ENCODE measurements at places on chromosomes 7 and 10.

GRCh38 chr7:93146036-93146435, 2.1 kb downstream of the SAMD9L start:
- DNase-seq: no peak

DNA sequence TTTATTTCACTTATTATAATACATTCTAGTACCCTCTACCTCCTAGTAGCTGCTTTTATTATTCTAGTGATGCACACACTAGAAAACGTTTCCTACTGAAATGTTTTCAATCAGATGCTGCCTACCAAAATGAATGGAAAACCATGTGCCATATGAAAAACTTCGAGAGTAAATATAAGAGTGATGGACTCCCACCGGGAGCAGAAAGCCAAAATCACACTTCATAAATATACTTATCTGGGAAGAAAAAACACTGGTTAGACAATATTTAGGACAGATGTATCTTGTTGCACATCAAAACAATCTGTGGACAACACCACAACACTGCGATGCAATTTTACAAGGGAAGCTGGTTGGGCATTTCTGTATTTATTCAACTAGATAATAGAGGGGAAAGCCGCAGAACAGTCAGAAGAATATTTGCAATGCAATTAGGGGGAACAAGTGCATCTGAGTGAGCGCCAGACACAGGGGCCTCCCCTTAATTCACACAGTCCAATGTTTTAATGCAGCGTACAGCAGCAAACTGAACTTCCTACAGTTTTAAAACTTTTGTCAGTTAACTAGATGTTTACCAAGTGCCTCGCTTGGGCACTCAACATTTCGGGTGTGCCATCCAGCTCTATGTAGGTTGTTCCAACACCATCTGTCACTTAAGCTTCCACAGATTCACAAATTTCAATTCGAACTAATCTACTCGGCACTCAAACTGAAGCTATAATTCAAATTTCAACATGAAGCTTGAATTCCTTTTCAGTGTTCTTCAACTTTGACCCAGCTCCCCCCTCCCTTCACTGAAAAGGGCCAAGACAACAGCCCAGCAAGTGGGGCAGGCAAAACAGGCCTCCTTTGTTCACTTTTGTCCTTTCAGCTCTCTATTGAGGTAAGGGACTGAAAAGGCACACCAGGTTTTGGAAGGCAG, 7.4 kb downstream of the NRCAM start:
- DNase-seq: no peak

GRCh38 chr10:3757250-3757637, 27.8 kb downstream of the KLF6 start:
- no peak for DNase-seq

GRCh38 chr7:27560706-27561235, 101.9 kb downstream of the HIBADH start:
- peak; percentile 73 for DNase-seq

DNA sequence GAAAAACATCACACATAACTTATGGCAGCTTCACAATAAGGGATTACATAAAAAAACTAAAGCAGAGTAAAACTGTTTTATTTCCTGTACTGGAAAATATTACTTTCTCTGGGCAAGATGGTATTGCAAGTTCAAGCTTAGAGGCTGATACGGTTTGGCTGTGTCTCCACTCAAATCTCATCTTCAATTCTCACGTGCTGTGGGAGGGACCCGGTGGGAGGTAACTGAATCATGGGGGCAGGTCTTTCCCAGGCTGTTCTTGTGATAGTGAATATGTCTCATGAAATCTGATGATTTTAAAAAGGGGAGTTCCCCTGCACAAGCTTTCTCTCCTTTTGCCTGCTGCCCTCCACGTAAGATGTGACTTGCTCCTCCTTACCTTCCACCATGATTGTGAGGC, 5.1 kb upstream of the LRRC27 start:
- no peak for DNase-seq

DNA sequence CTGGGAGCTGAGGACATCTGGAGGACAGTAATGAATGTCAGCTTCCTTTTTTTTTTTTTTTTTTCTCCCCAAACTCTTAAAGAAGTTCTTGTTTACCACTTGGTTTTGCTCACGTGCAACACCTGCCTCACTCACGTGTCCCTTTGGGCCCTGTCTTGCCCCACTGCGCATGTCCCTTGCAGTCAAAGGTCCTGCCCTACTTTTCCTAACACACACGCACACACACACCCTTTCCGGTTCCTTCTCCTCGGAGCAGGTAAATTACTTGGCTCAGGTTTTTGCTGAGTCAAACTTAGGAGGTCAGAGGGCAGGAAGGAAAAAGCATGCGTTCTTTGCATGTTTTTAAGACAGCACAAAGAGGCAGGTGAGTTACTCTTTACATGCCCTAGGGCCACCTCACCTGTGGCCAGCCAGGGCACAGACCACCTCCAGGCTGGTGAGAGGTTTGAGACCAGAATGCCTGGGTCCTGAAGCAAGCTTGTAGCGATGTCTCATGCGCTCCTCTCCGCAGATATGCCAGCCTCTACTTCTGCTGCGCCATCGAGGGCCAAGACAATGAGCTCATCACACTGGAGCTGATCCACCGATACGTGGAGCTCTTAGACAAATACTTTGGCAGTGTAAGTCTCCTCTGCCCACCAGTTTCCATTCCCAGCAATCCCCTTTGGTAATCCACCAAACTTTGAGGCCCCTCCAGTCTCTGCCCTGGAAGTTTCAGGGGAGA, 2.8 kb downstream of the AP1S1 start:
- DNase-seq: no peak

DNA sequence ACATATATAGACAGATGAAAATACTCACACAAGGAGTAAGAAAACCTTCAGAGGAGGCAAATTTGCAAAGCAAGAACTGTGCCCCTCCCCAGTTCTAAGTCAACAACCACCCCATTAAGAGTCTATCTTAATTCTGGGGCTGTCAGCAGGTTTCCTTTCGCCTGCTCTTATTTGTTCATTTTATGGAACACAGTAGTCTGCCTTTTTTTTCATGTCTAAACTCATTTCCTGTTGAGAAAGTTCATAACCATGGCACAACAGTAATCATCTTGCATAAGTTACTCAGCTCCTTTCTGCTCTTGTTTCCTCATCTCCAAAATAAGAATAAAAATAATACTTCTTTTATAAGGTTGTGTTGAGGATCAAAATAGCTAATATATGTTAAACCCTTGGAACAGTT, 25.8 kb upstream of the AMPH start:
- peak; percentile 59 for DNase-seq

DNA sequence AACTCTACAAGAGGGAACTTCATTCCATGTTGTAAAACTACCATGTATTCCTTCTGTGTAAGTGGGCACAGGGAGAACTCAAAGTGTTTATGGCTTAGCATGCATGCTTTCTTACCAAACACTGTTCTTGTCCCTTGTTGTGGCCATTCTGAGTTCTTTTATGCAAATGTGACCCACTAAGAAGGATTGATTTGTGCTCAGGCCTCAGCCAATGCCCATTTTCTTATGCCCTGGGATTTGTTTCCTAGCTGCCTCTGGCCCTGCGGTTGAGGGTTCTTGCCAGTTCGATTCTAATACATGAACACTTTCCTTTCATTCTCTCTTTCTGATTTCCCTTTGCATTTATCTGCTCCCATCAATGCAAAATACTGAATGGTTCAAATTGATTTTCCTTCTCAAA, 316.7 kb downstream of the NRG3 start:
- no peak for DNase-seq

- peak; percentile 72 for DNase-seq
Measured at GRCh38 chr7:55977831-55978230, 13.4 kb downstream of the NIPSNAP2 start.

DNA sequence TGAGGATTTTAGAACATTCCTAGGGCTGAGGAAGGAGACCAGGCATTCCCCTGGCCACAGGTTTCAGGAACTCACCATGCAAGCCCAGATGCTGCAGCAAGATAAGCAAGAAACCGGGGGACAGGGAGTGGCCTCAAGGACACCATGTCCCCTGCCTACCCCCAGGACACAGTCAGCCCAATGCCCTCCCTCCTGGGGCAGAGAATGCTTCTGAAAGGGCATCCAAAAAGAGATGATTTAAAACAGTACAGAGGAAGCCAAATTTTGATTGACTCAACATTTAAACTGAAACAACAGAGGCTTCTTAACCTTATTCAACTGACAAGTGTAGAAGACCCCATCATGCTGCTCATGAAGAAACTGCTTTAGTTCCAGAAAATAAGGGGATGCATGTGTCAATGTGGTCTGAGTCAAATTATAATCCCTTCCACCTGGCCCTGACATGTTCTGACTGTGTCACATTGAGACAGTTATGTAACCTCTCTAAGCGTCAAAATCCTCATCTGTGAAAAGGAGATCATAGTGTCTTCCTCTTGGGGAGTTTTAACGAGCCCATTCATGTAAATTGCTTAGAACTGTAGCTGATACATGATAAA, 60.0 kb downstream of the ICA1 start:
- no peak for DNase-seq

DNA sequence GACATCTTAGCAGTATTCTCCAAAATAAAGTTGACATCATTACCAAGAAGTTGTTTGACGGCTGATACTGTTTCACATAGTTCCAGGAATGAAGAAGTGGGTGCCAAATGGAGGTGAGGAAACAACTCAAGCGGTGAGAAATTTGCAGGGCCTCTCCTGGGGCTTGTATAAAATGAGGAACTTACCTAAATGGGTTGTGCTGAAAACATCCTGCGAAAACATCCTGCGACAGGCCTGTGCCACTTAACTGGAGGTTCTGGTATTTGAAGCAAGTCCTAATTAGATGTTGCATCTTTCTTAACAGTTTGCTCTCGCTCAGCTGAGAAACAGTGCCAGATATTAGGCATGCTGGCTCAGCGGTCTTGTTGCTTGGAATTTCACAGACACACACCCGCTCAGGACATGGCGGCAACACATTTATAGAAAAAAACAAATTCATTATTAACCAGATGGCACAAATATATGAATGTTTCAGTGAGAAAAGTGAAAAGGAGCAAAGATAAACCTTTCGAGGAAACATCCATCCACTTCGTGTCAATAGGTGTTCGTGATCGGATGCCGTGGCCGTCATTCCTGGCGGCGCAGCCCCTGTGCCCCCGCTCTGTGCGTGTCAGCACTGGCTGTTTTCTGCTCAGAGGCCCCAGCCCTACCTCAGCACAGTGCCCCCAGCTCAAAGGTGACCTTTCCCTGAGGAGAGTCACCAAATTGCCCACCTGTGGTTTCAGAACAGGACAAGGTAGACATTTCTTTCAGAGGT, 48.1 kb downstream of the CDC123 start:
- DNase-seq: no peak

DNA sequence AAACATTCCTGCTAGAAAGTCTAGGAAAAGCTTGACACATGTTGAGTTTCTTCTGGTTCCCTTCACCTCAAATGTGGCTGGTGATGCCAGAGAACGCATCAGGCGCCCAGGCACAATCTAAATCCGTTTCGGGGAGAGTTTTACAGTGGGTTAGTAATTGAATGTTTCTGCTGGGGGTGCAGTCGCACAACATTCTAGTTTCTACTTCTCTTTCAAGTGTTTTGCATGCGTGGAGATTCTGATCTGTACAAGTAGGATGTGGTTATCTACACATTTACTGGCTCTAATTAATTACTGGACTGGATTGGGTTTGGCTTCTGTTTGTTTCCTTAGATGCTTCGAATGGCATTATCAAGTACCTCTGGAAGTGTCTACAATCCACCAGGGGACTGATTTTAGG, 173.8 kb downstream of the TMEM26 start:
- DNase-seq: no peak

DNA sequence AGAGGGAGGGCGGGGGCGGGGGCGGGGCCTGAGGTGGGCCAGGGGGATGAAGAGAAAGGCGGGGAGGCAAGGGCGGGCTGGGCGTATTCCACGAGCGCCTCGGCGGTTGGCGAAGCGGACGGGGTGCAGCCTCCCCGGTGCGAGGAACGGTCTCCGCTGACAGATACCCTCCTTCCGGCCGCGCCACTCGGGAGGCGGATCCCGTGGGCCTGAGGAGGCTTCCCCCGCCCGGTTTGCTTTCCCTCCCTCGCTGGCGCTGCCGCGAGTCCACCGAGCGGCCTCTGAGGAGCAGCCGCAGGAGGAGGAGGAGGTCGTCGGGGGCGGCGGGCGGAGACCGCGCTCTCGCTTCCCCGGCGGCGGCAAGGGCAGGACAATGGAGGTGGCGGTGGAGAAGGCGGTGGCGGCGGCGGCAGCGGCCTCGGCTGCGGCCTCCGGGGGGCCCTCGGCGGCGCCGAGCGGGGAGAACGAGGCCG, at the start of gene TRIM24:
Gene TRIM24, plus strand, starts transcription at position 84 of the 473 bp plus-strand sequence. Its CDS starts 290 bp downstream, at position 374.
- DNase-seq: peak; percentile 98

GRCh38 chr7:130793855-130794618, 60.0 kb upstream of the KLF14 start:
- DNase-seq: peak; percentile 27
